Motor neuron (in vitro differentiated cells): ENCODE measurements at places on chromosomes 6 and 20.

- ATAC-seq, result no peak
Measured at GRCh38 chr6:87628881-87629280, 38.9 kb downstream of the ORC3 start.

DNA sequence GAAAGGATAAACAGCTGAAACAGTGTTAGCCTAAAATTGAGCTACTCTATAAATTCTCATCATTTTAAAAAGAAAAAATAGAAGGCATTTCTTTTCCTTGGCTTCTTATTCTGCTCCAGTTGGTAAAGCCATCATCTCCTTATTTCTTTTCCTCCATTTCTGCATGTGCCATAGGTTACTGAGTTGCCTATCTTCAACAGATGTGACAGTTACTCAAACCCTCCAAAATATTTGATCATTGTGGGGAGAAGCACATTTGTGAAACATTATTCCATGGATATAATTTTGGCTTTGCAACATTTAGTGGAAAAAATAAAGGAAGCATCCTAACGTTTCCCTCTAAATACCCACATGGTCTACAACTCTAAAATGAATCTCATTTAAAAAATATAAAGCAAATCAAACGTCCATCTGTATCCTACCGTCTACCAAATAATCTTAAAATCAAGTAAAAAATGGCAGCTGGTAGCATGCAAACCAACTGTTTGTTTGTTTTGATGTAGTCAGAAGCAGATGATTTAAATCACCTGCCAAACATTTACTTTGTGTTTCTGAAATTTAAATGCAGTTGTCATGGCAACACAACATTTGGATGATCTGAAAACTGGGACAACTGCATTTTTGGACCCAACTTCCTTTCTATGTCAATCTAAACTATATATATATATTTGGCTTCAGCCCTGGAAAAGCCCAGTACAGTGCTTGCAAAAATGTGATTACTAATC, 16.8 kb upstream of the SNX9 start:
- ATAC-seq, result no peak

- ATAC-seq, result no peak
Measured at GRCh38 chr6:42963855-42964605, 3.5 kb downstream of the GNMT start.

GRCh38 chr20:49925901-49926454, 10.2 kb upstream of the RNF114 start:
- no peak for ATAC-seq

- no peak for ATAC-seq
Measured at GRCh38 chr6:905556-905955, 212.6 kb upstream of the EXOC2 start.

DNA sequence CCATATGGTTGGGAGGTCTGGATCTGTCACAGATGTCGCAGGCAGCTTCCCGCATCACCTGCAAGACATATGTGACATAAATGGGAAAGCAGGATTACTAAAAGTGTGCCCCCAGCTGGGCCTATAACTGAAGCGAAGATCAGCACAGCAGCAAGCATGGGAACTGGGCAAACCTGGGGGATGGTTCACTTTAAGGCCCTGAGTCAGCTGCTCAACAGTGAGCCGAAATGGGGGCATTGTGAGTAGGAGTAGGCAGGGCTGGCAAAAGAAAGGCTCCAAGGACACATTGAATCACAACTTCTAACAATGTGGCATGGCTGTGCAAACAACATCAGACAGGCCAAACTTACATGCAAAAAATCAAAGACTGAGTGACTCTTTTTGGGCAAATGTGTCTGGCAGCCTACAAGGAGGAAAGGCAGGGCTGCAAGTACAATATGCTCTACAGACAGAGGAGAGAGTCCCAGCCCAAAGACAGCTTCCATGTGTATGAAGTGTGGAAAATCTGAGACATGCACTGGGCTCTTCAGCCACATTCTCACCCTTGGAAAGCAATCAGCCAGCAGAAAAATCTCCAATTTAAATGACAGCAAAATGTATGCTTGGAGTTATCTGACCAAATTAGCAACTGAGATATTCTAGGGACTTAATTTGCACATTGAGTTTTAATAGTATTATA, 531.0 kb upstream of the MMS22L start:
- peak; percentile 71 for ATAC-seq
